ENCODE measurements at places on chromosomes 1 and 21.
A peak's percentile ranks its signal among the peaks of the same experiment; 100 is the strongest.

- no peak for DNase-seq
These were observed 43.2 kb downstream of the AHCTF1 start for GRCh38 chr1:246888522-246888921.

DNA sequence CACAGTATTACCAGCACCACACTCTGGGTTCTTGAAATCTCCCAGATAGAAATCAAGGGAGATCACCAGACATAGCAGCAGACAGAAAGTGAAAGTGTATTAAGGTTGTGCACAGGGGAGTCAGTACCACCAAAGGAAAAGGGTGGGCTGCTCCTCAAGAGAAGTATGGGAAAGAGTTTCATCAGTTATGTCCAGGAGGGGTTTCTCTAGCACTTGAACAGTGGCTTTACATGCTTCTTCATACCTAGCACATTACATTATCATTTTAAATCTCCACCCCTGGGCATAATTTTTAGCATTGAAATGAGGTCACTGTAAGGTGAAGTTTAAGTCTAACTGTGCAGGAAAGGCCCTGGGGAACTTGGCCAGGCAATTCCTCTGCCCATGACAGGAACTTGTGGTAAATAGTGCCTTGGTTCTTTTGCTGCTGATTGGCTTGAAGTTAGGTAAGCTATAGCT is 601.0 kb downstream of the NUF2 start:
- peak; percentile 87 for DNase-seq

DNA sequence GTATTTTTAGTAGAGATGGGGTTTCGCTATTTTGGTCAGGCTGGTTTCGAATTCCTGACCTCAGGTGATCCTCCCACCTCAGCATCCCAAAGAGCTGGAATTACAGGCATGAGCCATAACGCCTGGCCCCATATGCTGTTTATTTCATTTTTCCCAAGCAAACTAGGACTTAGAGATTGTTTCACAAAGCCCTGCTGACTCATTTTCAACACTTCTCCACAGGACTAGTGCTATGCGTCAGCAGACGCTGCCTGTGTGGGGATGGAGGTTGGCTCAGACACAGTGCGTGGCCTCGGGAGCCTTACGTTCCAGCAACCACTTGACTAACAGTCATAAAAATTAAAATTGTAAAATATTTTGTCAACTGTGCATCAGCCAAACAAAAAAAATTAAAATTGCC is 22.7 kb downstream of the PKNOX1 start:
- DNase-seq: peak; percentile 76

DNA sequence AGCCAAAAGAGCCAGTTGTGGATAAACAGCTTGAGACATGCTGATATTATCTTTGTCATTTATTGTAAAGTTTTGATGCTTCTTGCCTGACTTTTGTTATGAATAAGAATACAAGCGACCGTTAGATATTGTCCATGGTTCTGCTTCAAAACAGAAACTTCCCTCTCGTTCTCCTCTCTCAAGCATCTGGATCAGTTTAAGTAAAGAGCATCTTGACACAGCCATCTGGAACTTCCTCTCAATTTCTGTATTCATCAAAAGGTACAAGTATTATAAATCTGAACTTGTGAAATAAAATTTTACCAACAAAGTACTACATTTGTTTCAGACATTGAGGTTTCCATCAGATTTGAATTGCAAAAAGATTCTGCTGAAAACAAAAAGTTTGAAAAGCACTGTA is 36.4 kb upstream of the CLDN14 start:
- DNase-seq: no peak

- DNase-seq: no peak
These were observed 9.2 kb upstream of the PADI1 start for GRCh38 chr1:17195731-17196130.

GRCh38 chr1:170559166-170559565 is 27.2 kb downstream of the GORAB start:
- DNase-seq: peak; percentile 5

GRCh38 chr21:33754481-33754880 is 112.2 kb downstream of the ITSN1 start:
- no peak for DNase-seq

DNA sequence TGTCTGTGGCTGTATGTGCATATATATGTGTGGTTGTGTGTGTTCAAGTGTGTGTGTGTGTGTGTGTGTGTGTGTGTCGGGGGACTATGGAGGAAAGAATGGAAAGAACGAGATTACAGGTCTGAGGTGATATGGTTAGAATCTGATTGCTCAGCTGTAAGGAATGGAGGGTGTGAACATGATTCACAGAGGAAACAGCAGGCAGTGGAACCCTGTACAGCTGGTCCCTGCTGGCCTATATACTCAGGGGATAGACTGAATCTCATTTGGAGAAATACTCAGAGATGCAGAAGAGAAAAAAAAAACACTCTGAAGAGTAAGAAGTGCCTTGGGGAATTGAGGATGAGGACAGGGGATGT is 180.1 kb upstream of the ESRRG start:
- no peak for DNase-seq

- no peak for DNase-seq
These were observed 177.9 kb downstream of the IGSF21 start for GRCh38 chr1:18285538-18285924.

GRCh38 chr1:181033128-181033798 is 520 bp upstream of the MR1 start:
- peak; percentile 87 for DNase-seq

GRCh38 chr1:241156231-241156965 is 200.6 kb downstream of the RGS7 start:
- peak; percentile 56 for DNase-seq

DNA sequence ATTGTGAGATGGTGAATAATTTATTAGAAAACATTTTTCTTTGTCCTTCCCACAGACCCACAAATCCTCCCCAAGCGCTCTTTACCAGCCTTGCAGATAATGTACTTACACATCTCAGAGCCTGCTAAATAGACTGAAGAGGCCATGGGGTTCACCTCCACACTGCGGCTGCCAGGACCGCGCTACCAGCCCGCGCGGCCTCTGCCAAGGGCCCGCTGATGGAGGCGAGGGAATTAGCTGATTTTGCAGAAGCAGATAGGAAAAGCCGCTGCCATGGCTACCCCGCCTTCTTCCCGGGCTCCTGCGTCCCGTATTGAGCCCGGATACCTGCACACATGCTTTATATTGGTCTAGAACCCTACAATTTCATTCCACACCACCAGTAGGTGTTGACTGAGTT is 248.0 kb upstream of the FOXD3 start:
- DNase-seq: no peak

DNA sequence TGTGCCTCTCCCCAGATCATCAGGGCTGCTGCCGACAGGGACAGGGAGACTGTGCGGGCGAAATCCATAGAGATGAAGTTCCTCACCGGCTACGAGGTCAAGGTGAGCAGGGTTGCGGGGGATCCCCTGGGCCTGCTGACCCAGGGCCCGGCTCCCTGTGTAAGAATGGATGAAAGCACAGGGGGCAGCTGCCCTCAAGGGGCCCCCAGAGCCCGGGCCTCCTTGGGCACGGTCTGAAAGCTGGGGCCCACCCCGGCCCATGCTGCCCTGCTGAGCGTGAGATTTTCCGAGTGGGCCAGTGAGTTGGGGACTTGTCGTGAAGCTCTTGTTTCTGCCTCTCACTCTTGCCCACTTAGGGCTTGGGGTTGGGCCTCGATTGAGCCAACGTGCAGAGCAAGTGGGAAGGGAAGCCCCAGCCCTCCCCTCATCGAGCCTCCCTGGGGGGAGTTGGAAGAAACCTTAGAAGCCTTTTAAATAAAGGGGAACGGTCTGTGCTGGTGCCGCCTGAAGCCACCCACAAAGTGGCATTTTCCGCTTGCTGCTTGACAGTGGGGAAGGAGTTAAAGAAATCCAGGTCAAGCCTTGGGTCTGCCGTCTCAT is 45.2 kb downstream of the COQ8A start:
- no peak for DNase-seq

GRCh38 chr1:23122023-23122748 is 46.5 kb downstream of the LUZP1 start:
- no peak for DNase-seq

- DNase-seq: peak; percentile 61
These were observed 42.8 kb upstream of the DMBX1 start for GRCh38 chr1:46446646-46447498.

DNA sequence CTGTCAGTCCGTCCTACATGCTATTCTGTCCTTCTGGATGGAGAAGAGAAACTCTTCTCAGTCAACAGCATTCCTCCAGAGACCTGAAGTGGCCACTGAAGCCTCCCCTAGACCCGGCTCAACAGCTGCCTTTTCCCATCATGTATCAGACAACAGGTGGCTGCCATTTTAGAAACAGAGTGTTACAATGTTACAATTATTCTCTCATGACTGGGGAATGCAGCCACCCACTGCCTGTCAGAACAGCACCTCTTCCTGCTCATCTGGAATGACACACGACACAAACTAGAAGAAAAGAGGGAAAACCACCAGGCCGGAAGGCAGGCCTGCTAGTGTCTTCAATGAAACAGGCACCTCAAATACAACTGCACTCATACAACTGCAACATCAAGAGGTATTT is 105.3 kb downstream of the PGBD5 start:
- DNase-seq: no peak

DNA sequence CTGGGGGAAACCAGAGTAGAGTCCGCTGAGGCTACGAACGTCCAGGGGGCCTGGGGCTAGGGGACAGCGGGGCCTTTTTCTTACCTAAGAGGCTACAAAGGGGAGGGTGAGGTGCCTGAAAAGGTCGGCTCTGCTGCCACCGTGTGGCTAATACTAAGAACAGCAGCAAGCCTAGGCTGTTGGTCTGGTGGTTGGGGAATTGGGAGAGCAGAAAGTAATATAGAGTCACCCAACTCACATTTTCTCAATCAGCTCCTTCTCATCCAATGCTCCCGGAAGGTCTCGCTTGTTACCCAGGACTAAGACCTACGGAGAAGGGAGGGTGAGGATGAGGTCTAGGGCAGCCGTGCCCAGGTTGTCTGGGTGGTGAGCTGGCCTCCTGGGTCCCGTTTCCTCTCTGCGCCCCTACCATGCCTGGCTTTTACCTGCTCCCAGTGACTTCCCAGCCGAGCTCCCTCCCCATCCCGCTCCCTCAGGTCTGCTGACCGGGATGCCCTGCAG is 9.3 kb downstream of the ARL8A start:
- DNase-seq: peak; percentile 50

DNA sequence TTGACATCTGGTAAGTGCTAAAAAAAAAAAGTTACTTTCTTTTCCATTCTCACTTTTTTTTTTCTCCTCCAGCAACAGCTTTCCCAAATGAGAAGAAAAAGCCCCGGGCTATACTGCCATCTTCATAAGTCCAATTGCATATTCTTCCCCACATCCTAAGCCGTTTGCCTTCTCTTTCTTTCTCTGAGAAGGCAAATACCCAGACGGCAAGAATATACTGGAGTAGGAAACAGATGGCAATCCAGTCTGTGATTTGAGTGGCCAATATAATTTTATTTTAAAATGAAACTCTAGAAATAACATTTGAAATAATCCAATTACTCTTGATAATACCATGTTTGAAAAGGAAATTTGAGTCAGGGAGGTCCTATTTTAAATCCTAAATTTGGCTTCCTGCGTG is 44.6 kb upstream of the GREM2 start:
- no peak for DNase-seq

DNA sequence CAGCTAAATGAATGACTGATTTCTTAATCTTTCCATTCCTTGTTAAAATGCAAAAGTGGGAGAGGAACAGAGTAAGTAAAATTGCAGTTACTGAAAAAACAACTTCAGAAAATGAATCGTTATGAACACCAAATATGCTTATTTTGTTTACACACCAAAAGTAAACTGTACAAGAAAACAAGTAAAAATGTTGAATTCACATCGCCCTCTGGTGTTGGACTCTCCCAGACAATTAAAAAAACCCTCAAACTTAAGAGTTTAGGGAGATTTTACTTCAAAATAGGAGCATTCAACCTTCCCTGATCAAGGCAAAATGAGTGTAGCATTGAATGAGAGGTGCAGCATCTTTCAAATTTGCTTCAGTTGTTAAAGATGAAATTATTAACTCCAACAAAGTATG is 19.4 kb upstream of the ESRRG start:
- peak; percentile 15 for DNase-seq

DNA sequence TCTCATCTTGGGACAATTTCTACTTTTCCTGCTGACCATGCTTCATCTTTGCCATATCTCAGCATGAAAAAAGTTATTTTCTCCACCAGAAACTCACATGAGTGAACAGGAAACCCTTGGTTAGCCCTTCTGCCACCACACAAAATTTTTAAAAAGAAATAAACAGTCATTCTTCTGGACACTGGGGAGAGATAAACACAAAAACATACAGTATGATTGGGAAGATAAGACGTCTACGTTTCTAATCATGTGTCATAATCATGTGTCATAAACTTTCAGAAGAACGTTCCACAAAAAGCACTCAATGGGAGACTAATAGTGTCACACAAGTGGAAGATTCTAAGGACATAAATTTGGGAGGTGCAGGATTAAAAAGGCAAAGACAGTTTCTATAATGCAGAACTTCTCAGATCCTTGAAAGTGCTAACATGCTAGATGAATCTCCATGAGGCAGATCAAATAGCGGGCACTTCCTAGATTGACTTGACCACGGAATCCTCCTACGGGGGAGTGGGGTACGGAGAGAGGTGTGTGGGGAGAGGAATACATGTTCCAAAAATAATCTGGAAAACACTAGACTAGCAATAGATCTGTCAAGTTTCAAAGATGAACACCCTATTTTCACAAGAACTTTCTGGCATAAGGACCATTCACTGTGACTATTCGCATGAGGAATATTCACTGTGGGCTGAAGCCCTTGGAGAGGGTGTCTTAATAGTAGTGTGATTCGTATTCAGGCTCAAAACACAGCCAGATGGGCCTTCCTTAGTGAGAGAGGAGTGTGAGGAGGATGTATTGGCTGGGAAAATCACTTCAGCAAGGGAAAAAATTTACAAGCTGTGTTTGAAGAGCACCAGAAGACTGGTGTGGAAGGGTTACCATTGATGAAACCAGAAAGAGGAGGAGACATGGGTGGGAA is 206.7 kb downstream of the SETD4 start:
- no peak for DNase-seq

DNA sequence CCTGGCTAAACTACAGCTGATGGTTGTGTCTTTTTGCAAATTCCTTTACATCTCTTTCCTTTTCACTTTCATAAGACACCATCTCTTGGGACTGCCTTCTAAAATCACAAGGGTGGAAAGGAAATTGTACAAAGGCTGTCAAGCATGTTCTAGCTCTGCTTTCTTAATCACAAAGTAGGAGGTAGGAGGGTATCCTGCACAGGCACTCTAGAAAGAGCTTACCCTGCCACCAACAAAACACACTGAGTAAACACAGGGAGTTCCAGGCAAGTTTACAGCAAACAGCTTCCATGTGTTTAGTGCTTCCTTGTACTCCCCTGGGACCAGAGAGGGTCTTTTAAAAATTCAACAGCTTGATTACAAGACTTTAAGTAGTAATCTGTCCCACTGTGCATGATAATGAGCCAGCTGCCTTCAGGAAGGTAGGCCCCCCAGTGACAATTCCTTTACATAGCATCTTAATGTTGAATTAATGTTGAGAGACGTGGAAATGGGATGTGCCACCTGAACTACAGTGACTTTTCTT is 2.4 kb downstream of the PLPP3 start:
- peak; percentile 9 for DNase-seq

Data from MV-4-11 (cell line).